ENCODE measurements at places on chromosomes 12 and 14. TPM values are rescaled to one million over a fixed set of nuclear protein-coding genes. Genes with fewer than 3 reads are reported as not detected.
A peak's percentile ranks its signal among the peaks of the same experiment; 100 is the strongest.

Gene HPD
- total RNA-seq: 2.3 TPM

Gene LYZ
- not detected for total RNA-seq

Gene FICD
- 9.7 TPM for total RNA-seq

Gene RGS6
- total RNA-seq: not detected

Gene RNF10
- 135 TPM for total RNA-seq

Gene KCNH3
- total RNA-seq: 0.05 TPM

Gene PROX2
- not detected for total RNA-seq

Gene KIF5A
- 0.37 TPM for total RNA-seq

Gene MAP1LC3B2
- not detected for total RNA-seq

Gene TOMM20L
- not detected for total RNA-seq

Gene ARL6IP4
- 99.5 TPM for total RNA-seq

Gene LRRC43
- not detected for total RNA-seq

- DNase-seq: no peak
Observed at GRCh38 chr12:4049298-4050080, 176.3 kb upstream of the PARP11 start.

- peak; percentile 65 for DNase-seq
Observed at GRCh38 chr12:89453121-89453978, 71.2 kb downstream of the GALNT4 start.

DNA sequence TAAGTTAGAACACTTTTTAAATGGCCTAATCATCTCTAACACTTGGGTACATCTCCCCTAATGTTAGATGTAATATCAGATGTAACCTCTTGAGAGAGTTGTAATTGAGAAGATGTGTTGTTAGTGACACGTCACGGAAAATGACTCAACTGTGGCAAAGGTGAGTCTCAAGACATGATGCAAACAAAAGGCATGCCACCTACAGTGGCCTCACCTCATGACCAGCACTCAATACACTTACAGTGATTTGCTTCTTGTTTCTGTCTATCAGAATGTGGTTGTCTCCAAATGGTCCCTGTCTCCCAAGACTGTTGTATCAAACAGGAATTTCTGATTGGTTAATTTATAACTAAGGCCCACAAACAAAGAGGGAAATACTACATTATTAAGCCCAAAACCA, 91.2 kb downstream of the SLC25A21 start:
- peak; percentile 72 for DNase-seq

- DNase-seq: no peak
Observed at GRCh38 chr12:12700254-12700653, 4.3 kb upstream of the GPR19 start.

DNA sequence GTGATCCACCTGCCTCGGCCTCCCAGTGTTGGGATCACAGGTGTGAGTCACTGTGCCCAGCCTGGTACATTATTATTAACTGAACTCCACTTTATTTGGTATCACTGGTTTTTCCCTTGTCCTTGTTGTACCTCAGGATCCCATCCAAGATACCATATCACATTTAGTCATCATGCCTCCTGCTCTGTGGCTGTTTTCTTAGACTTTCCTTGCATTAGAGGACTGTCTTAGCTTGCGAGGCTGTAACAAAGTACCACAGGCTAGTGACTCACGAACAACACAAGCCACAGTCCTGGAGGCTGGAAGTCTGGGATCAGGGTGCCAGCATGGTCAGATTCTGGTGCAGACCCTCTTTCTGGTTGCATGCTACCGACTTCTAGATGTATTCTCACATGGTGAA, 12.2 kb downstream of the KLC1 start:
- DNase-seq: peak; percentile 89

GRCh38 chr12:68163560-68164081, 4.1 kb upstream of the IFNG start:
- DNase-seq: no peak

DNA sequence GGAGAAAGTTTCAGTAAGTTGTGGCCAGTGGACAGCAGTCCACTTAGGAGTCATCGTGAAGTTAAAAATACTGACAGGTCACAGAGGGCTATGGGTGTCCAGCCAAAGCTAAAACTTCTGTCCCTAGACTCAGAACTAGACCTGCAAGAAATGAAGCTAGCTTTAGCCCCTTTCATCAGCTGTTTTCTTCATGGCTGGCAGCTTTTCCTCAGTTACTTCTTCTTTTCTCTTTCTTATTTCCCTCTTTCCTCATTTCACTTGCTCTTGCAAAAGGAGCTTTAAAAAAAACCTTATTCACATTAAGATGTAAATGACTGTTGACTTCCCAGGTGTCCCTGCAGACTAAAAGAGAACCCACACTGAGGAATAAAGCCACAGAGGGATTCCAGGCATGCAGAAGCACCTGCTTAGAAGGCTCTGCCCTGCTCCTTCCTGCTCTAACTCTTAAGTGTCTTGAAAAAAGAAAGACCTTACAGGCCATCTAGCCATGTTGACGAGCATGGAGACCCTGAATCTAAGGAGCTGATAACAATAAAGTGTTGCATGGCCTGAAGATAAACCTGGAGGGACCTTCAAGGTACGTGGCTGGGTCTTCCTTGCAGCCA, 69.7 kb upstream of the CCND2 start:
- no peak for DNase-seq

- no peak for DNase-seq
Observed at GRCh38 chr12:90013409-90013808, 304.8 kb upstream of the ATP2B1 start.

DNA sequence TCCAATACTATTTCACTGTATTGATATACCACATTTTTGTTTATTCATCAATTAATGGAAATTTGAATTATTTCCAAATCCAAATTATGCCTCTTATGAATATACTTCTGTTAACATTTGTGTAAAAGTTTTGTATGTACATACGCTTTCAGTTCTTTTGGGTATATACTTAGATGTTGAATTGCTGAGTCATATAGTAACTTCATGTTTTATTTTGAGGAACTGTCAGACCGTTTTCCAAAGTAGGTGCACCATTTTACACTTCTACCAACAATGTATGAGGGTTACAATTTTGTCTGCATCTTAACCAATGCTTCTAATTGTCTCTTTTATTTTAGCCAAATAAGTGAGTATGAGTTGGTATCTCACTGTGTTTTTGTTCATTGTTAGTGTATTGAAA, 10.2 kb upstream of the CCER1 start:
- DNase-seq: no peak

DNA sequence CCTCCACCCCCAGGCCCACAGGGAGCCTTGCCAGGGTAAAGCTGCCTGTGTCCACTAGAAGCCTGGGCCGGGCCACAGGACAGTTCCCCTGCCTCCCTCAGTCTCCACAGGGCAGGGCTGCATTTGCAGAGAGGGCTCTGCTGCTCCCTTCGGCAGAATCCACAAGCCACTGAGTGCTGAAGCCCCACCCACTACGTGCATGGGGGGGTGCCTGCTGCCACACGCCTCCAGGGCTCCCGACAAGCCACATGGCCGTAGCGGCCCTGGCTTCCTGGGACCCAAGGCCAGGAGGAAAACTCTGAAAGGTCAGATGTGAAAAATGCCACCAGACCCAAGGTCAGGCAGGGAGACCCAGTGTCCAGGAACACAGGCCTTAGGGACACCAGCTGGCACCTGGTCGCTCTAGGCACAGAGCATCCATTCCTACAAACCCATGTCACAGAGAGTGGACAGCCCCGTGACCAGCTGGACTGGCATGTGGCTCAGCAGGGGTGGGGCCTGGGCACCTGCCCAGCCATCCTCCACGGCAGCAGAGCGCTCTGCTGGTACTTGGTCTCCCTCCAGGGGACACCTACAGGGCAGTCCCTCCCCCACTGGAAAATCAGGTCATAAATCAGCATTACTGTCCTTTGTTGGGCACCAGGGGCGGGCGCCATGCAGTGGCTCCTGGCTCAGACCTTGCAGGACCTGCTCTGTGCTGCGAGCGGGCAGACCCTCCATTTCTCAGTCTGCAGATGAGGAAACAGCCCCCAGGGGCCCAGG, 42.9 kb downstream of the CCDC85C start:
- DNase-seq: peak; percentile 49

- peak; percentile 78 for DNase-seq
Observed at GRCh38 chr12:121530600-121531355, 50.0 kb downstream of the KDM2B start.

DNA sequence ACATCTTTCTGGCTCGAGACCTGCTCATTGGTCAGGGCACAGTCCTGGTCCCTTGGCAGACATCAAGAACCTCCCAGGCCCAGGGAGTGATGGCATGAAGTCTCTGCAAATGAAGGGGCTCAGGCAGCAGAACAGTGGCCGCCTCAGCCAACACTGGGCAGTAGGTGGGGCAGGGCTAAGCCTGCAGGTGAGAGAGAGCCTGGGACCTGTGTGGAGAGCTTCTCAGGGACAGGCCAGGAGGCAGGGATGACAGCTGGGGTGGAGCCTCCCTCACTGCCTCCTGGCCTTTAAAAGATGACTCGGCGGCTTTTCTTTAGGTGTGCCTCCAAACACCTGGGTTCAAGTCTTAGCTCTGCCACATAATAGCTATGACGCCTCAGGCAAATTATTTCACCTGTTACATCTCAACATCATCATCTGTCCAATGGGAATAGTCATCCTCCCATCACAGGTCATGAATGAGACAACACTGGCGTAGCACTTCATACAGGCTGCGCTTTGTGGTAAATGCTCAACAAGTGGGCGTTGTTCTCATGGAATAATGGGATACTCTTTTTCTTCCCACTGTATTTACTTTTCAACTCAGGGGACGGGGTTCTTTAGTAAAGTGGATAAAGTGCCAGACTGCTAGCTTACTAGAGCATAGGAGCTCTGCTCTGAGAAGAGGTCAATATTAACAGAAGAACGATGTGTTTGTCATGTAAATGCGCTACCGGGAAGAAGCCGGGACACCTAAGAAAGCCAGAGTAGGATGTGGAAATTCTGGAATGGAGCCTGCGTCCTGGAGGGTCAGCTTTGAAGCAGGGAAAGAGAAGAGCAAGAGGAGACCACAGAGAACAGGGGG, 277.4 kb downstream of the FOXN3 start:
- no peak for DNase-seq

DNA sequence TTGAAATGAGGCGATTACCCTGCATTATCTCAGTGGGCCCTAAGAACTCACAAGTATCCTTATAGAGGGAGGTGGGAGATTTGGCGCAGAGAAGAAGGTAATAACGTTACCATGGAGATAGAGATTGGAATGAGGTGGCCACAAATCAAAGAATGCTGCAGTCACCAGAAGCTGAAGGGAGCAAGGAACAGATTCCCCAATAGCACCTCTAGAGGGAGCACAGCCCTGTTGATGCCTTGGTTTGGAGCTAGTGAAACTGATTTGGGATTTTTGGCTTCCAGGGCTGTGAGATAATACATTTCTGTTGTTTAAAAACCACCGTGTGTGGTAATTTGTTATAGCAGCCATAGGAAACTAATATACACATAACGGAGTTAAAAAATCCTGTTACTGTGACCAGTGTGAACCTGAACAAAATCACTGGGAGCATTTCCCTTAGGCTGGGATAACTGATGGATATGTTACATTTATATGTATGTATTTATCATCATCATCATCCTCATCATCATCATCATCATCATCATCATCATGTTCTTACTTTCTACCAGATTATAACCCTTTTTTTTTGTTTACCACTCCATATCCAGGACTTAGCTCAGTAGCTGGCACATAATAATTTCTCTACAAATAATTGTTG, 100.3 kb downstream of the LIN7A start:
- peak; percentile 47 for DNase-seq

DNA sequence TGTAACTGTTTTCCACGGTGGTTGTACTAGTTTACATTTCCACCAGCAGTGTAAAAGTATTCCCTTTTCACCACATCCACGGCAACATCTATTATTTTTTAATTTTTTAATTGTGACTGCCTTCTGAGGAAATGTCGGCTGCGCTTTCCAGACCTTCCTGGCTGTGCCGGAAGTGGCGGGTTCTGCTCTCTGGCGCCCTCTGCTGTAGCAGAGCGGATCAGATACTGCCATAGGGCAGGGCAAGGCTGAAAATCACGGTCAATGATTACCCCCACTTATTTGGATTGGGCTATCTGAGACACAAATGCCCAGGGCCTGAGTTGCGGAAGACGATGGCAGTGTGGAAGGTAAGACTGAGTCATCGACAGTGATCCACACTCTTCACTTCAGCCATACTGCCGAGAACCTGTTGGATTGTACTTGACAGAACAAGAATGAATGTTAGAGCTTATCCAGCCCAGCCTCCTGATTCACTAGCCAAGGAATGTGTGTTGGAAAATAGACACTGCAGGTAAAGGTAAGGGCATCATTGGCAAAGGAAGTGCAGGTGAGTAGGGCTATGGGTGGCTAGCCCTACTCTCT, 124.2 kb downstream of the NTF3 start:
- DNase-seq: no peak

All from M059J (cell line).